ENCODE measurements at places on chromosomes 6 and 20.

- no peak for ATAC-seq
Observed at GRCh38 chr6:44675449-44675848, 287.9 kb downstream of the CDC5L start.

- no peak for ATAC-seq
Observed at GRCh38 chr20:911882-912600, 4.1 kb downstream of the ANGPT4 start.

DNA sequence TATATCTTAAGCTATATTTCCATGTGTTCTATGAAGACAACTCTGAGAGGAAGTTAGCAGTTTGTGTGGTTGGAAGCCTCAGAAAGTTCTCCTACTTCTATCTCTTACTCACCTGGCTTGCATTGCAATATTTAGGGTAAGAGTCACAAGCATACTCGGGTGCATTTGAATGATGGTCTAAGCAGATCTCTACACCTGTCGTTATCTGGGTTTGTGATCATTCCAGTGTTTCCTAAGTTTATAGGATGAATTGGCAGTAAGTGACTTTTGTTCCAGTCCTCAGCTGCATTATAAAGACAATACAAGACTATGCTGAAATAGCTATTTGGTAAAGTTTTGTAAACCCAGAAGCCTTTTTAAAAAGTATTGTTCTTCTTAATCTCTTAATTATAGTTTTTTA lies 36.9 kb downstream of the CBFA2T2 start:
- ATAC-seq = no peak

GRCh38 chr6:75204959-75205775 lies 686 bp downstream of the COL12A1 start:
- ATAC-seq = no peak

- no peak for ATAC-seq
Observed at GRCh38 chr6:146224449-146224848, 195.6 kb downstream of the GRM1 start.

DNA sequence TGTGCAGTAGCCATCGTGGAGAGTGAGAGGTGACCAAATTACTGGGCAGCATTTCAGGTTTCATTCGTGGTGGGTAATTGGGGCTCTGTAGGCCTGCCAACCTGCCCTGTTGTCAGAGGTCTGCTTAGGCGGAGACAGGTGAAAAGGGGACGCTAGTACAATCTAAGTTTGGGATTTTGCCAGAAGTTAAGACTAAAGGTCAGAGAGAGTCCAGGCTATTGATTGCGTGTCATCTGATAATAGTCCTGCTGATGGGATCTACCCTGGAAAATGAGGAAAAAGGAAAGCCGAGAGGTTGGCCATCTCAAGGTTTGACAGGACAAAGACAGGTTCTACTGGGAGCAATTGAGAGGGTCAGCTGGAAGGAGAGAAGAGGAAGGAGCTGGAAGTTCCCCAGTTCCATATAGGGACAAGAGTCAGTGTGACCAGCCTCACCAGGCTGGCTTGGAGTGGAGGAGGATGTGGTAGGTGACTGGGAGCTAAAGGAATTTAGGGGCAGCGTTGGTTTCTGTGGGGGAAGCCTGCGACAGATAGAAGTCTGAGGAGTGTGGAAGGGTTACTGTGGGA lies 10.9 kb downstream of the ARFGEF2 start:
- ATAC-seq = no peak

GRCh38 chr6:138796771-138797170 lies 884 bp downstream of the ECT2L start:
- no peak for ATAC-seq

GRCh38 chr6:161255518-161255917 lies 18.3 kb downstream of the AGPAT4 start:
- ATAC-seq = no peak

DNA sequence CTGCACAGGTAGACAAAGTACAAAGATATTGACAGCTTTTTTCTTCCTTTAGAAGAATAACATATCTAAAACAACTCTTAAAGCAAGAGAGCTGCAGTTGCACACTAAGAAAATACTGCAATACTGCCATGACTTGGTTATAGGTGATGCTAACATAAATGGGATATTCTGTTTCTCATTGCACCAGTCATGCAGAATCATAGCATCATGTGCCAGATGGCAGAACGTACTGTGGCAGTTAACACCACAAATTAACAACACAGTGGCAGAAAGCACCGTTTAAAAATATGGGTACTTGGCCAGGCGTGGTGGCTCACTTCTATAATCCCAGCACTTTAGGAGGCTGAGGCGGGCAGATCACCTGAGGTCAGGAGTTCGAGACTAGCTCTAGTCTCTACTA lies 7.4 kb downstream of the ASXL1 start:
- no peak for ATAC-seq

- no peak for ATAC-seq
Observed at GRCh38 chr6:133958791-133959190, 5.8 kb downstream of the TBPL1 start.

- no peak for ATAC-seq
Observed at GRCh38 chr6:17768388-17768787, 61.7 kb upstream of the NUP153 start.

GRCh38 chr20:57897156-57897874 lies 187.5 kb upstream of the PMEPA1 start:
- ATAC-seq = no peak

GRCh38 chr20:32287231-32287638 lies 9.8 kb downstream of the KIF3B start:
- no peak for ATAC-seq

DNA sequence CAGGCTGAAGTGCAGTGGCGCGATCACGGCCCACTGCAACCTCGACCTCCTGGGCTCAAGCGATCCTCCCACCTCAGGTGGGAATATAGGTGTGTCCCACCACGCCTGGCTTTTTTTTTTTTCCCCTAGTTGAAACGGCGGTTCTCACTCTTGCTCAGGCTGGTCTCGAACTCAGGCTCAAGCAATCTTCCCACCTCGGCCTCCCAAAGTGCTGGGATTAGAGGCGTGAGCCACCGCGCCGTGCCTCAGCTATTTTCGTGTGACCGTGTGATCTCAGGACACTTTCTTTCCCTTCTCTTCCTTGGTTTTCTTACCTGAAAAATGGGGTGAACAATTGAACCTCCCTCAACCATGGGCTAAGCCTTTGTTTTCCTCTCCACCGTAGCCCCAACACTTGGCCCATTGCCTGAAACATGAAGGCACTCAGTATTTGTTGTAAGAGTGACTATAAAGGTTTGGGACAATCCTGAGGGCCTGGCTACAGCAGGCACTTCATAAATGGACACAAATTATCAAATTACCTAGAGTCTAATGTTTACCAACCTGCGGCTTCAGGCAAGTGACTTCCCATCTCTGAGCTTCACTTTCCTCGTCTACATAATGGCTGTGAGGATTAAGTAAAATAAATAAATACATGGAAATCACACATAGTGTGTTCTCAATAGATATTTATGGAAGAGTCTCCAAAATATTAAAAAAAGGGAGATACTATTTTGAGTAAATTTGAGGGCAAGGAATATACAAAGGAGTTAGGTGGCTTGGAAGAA lies 31.4 kb upstream of the ID1 start:
- ATAC-seq = no peak

DNA sequence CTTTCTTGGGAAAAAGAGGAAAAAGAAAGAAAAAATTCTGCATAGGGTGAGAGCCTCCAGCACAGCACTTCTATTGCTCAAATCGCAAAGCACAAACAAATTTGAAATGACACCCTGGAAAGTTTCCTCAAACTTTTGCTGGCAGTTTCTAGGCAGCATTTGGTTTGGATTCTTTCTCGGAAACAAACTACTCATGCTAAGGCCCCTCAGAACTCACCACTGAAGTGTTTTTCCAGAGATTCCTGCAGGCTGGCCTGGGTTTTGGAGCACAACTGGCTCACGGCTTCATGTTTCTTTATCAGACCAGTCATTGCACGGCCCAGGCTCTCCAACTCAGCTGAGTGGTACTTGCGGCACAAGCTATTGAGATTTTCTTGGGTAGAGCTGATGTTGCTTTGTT lies 237.8 kb downstream of the SYNE1 start:
- ATAC-seq = no peak

DNA sequence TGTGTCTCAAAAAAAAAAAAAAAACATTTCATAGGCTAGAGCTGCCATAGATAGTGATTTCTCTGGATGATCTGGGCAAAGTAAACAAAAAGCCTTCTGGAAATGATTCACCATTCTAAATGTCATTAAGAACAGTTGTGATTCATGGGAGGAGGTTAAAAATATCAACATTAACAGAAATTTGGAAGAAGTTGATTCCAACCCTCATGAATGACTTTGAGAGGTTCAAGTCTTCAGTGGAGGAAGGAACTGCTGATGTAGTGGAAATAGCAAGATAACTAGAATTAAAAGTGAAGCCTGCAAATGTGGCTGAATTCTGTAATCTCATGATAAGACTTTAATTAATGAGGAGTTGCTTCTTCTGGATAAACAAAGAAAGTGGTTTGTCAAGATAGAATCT lies 26.8 kb upstream of the MMP24 start:
- no peak for ATAC-seq

DNA sequence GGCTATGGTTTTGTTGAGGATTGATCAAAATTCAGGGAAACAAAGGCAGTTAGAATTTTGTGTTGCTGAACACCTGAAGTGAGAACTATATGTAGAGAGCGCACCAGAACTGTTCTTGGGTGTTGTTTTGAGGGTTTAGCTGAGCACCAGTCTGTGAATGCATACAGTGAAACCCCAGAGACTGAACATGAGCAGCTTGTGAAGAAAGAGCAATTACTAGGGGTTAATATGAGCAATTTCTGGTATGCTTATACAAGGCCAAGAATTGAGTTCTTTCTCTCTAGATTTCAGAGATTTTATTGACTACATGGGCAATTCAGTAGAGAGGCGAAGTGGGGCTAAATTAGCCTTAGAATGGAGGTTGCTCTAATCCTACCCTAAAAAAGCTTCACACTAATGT lies 93.9 kb downstream of the CD2AP start:
- ATAC-seq = no peak

- no peak for ATAC-seq
Observed at GRCh38 chr6:115976321-115976870, 84.3 kb downstream of the FRK start.

GRCh38 chr6:131073577-131073976 lies 10.5 kb upstream of the EPB41L2 start:
- ATAC-seq = peak; percentile 63

- no peak for ATAC-seq
Observed at GRCh38 chr6:122772724-122773415, 6.6 kb upstream of the FABP7 start.

GRCh38 chr6:161110028-161110779 lies 118.6 kb downstream of the MAP3K4 start:
- ATAC-seq = no peak

GRCh38 chr6:138521790-138522189 lies 22.5 kb upstream of the NHSL1 start:
- no peak for ATAC-seq

DNA sequence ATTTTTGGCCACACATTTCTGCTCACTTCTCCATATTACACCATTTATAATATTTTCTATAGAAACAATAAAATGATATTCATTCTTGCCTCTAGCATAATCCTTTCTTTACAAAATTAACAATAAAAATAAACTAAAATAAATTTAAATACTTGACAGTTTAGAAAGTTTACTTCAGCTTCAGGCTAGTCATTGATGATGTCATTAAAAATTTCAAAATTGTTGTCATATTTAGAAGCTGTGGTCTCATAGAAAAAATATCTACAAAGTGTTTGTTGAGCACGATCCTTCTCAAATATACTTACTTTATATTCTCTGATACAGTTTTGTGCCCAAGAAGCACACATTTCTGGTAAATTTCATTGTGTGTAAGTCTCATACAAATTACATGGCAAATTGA lies 717.4 kb upstream of the CITED2 start:
- no peak for ATAC-seq

DNA sequence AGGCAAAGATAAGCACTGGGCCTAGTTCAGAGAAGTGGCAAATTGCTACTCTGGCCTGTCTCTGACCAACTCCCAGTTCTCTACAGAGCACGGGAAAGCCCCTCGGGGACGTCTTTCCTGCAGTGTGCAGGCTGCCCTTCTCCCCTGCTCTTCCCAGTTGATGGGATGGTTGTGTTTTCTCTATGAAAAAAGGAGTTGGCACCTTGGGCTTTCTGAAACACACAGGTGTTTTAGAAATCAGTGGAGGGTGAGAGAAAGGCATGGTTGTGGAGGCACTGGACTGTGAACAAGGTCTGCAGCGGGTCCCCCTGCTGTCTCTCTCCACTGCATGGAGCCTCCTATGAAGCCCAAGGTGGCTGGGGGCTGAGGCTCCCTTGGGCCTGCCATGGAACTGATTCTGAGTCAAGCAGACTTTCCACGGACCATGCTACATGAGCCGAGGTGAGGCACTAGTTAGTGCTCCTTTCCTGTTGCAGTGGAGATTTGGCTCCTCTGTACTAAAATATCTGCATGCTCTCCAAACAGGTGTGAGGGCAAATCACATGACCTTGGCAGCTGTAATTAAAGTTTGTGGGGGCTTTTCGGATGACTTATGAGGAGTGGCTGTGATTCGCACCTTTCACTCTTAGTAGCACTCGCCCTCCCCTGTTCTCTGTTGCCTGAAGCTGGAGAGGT lies 16.3 kb downstream of the GTSF1L start:
- ATAC-seq = peak; percentile 48

- ATAC-seq = no peak
Observed at GRCh38 chr6:170022291-170022722, 268.6 kb downstream of the DLL1 start.

DNA sequence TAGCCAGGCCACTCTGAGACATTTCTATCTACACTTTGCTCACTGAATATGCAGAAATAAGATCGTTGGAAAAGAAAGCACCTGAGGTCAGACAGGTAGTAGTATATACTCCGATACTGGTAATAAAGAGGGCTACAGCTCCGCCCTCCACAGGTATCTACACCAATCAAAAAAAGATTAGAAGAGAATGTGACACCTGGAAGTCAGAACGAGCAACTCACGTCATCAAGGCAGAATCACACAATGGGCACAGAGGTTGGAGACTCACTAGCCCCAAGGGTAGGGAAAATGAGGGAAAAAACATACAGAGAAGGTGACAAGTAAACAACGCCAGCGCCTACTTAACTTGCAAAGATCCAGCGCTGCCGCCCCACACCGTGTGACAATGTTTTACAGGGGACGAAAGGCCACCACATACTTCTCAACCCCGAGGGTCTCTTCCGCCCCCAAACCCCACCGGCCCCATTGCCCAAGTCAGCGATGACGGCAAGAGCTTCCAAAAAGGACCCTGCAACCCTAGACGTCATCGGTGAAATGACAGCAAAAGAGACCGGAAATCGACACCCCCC lies 653 bp downstream of the LMBRD1 start:
- ATAC-seq = peak; percentile 15

DNA sequence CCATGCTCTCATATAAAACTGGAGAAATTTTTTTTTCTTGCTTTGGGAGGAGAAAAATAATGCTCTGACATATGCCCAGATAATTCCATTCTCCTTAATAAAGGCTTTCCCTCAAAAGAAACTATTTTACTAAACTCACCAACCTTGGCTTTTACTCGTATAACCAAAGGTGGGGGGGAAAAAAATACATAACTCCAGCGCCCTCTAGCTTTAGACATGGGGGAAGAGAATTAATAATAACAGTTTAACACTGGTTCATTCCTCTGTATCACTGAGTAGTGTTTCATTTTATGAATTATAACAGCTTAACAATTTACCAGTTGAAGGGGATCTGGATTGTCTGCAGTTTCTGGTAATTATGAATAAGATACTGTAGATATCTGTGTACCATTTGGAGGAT lies 1226.1 kb downstream of the GRIK2 start:
- ATAC-seq = no peak

Data from activated CD4-positive, CD25-positive, alpha-beta regulatory T cell treated with anti-CD3 and anti-CD28 coated beads, Interleukin-2, amount 50 U/mL, for 24 hours (primary cell).